ENCODE measurements at places on chromosomes 2 and 18. TPM values are rescaled to one million over a fixed set of nuclear protein-coding genes. Genes with fewer than 3 reads are reported as not detected.
A peak's percentile ranks its signal among the peaks of the same experiment; 100 is the strongest.

- no peak for DNase-seq
Measured at GRCh38 chr2:133193544-133194361, 374.5 kb downstream of the NCKAP5 start.

- DNase-seq, result no peak
Measured at GRCh38 chr2:2270808-2271415, 60.2 kb downstream of the MYT1L start.

DNA sequence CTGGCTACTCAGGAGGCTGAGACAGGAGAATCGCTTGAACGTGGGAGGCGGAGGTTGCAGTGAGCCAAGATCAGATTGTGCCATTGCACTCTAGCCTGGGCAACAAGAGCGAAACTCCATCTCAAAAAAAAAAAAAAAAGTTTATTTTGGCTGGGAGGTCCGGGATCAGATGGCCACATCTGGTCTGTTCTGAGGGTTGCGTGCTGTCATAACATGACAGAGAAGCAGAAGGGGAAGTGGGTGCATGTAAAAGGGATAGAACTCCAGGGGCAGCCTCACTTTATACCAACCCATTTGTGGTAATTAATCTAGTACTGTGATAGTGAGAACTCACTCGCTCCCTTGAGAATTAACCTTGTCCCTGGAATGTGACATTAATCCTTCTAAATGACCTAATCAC lies 101.2 kb downstream of the PTPN4 start:
- DNase-seq, result no peak

GRCh38 chr2:12728221-12728777 lies 11.6 kb downstream of the TRIB2 start:
- no peak for DNase-seq

- DNase-seq, result no peak
Measured at GRCh38 chr2:96547731-96548171, 11.2 kb downstream of the ARID5A start.

- DNase-seq, result no peak
Measured at GRCh38 chr2:226883296-226883795, 47.5 kb downstream of the RHBDD1 start.

DNA sequence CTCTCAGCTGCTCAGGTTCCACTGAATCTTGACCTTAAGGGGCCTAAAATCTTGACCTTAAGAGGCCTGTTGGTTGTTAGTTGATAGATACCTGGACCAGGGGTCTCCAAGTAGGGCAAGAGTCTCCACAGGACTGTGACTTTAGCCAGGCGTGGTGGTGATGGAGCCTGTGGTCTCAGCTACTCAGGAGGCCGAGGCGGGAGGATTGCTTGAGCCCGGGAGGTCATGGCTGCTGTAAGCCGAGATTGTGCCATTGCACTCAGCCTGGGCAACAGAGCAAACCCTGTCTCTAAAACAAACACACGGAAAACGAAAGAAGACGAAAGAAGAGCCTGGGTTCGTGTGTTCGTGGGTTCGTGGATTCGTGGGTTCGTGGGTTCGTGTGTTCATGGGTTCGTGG lies 120.2 kb upstream of the CTDP1 start:
- no peak for DNase-seq

- no peak for DNase-seq
Measured at GRCh38 chr2:65681503-65681902, 249.1 kb upstream of the SPRED2 start.

DNA sequence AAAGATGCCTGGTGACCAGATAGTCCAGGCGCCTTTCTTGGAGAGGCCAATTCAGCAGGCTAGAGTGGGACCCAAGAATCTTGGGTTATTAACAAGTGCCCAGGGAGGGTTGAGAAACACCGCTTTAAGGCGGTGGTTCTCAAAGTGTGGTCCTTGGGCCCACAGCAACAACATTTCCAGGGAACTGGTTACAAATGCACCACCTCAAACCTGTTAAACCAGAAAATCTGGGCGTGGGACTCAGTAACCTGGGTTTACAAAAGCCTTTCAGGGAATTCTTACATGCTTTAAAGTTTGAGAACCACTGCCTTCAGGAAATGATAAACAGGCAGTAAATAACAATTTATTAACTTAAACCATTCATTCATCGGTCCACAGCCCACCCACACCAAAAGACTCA lies 92.5 kb downstream of the SP3 start:
- no peak for DNase-seq

DNA sequence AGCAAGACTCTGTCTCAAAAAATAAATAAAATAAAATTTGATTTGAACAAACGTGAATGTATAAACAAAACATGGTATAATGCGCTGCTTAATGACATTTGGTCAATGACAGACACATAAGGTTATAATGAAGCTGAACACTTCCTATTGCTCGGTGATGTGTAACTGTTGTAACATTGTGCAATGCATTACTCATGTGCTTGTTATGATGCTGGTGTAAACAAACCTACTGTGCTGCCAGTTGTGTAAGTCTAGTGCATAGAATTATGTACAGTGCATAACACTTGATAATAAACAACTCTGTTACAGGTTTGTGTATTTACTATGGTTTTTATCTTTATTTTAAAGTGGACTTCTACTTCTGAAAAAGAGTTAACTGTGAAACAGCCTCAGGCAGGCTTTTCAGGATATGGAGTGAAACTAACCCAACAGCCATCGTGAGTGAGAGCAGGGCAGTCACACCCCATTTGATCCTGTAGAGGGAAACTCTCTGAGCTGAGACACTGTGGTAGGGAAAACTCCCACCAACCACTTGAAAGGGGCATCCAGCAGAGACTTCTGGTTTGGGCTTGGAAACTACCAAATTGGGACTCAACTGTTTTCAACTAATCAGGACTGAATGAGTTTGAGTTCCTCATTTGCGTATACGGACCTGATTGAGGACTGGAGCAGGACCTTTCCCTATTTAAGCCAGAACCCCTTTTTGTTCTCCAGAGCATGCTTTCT lies 8.7 kb upstream of the RPRD1A start:
- DNase-seq, result no peak

DNA sequence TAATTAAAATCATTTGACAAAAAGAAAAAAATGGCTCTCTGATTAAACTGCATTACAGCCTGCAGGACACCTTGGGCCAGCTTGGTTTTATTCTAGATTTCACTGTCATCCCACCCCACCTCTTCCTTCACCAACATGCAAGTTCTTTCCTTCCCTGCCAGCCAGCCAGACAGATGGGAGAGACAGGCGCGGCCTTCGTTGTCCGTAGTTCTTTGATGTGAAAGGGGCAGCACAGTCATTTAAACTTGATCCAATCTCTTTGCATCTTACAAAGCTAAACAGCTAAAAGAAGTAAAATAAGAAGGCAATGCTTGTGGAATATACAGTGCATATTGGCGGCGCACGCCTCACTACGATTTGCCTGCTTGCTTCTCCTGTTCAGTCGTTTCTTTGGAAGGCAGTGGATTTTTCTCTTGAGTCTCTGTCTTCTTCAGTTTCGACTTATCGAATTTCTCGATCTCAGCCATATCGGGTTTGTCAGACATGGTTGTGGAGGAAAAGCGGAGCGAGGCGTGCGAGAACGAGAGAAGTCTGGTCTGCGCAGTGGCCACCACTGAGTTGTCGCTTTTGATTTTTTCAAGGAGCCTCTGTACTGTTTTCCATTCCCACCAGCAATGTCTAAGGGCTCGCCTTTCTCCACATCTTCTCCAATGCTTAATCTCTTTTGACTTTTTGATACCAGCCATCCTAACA lies 22.4 kb downstream of the COLEC11 start:
- no peak for DNase-seq

DNA sequence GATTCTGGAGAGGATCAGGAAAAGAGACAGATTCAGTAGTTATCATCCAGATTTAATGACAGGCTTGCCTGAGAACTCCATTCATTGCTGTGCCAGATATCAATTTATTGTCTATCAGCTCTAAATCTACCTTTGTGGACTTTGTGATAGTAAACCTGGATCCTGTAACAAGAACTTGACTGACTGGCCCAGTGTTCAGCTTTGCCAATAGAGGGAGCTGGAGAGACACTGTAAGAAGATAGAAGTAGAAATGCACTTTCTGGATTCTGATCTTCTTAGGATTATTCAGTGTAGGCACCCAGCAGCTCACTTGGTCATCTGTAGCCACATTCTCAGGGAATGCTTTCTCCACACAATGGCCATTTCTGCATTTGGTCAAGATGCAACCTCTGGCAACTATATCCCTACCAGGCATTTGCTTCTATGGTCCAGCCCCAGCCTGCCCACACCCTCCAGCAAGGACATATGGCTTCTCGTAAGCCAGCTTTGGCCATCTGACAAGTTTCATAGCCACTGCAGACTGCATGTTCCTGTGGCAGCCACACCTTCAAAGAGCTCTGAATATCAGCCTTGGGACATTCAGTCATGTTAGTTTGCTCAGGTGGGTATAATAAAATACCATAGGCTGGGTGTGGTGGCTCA lies 6.1 kb upstream of the SERPINB8 start:
- no peak for DNase-seq

DNA sequence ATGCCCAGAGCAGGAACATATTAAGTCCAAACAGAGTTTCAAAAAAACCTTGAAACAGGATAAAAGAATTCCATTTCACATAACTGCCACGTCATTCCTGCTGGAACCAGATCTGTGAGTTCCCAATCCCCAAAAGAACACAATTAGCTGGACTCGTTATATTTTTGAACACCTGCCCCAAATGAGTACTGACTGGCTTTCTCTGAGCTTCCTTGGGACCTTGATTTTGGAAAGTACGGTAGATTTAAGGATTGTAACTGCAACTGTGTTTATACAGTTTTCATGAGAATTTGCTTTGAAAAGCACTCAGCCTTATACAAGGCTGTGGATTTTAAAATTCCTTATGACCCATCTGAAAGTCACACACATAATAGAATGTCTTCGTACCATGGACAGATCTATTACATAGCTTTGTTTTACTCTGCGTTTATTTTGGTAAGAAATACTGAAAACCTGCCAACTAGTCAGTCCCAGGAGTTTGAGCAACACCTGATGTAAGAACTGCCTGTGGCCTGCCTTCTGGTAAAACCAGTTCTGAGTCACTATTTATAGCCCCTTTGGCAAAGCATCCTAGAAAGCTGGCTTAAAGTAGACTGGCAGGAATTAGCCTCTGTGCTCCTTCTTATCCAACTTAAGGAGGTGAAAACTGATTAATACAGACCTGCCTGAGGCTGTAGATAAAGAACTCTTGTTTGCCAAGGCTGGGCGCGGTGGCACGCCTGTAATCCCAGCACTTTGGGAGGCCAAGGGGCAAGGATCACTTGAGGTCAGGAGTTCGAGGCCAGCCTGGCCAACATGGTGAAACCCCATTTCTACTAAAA lies 48.1 kb downstream of the MERTK start:
- peak; percentile 62 for DNase-seq

DNA sequence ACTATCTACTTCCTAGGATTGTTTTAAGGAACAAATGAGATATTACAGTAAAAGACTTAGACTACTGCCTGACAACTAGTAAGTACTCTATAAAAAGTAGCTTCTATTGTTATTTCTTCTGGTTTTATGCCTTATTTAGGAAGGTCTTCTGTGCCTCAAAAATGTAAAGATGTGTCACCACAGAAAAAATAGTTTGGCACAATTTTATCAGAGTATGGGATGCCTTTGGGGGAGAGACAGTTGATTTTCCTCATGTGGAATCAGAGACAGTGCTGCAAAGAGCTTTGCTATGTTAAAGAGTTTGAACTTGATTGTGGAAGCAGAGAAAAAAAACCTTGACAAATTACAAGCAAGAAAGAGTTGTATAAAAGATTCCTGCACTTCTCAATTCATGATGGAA lies 98.4 kb downstream of the EHBP1 start:
- DNase-seq, result no peak

DNA sequence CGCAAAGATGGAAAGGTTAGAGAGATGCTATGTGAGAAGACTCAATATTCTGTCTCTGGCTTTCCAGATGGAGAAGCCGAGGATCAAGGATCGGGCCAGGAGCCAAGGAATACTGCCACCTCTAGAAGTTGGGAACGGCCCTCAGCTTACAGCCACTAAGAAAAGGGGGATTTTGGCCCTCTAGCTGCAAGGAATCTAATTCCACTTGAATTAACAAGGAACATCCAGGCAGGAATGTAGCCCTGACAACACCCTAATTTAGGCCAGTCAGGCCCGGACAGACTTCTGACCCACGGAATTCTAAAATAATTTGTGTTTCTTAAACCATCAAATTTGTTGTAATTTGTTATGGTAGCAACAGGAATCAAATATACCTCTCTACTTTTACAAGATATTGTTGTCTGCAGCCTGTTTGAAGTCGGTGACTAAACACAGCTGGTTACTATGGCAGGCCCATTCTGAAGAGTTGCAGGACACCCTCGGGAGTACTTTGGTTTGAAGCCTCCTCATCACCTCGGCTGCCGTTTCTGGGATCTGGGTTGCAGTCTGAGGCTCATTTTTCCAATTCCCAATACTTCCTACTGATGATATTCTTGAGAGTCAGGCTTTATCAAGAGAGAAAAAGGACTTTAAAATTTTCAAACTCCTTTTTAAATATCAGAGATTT lies 1131.2 kb downstream of the TSN start:
- DNase-seq, result no peak

DNA sequence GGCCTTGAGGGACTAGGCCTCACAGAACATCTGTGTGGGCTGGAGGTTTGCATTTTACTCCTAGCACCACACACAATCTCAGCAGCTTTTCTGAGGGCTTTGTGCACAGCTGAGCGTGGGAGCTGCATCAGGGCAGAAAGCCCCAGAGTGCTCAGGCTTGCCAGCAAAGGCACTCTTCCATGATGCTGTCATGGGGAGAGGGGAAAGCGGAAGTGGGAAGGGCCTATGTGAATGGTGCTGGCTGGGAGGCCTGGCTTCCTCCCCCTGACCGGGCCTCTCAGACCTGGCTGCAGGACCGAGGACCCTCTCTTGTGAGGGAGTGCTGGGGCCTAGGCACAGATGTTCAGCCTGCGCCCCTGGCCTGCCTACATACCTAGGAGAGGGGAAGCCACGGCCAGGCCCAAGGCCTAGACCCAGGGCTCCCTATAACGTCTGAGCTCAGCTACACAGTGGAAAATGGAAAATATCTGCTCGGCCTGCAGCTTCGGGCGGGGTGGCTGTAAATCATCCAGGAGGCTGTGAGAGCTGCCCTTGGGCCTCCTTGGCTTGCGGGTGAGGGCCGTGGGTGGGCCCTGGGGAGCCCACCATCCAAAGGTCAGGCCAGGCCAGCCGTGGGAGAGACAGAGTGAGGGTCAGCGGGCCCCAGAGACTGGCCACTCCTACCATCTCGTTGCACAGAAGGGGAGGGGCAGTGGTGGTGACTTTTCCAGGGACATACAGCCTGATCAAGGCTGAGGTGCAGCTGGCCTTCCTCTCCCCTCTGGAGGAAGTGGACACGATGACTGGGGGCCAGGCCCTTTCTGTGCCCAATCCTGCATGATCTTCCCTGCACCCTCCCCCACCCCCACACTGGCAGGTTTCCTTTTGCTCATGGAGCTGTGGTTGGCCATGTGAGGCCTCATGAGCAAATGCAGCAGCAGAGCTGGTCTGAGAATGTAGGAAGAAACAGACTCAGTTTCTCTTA lies 22.8 kb downstream of the GLI2 start:
- peak; percentile 87 for DNase-seq

Gene RPIA
- 13.7 TPM for total RNA-seq

Gene HRH4
- total RNA-seq, result 0.26 TPM

Gene ZNF514
- 38.5 TPM for total RNA-seq

Gene CIAO1
- 52.4 TPM for total RNA-seq

Gene GPR45
- not detected for total RNA-seq

Gene NTSR2
- total RNA-seq, result not detected

Gene CD8A
- total RNA-seq, result not detected

Gene SERPINB3
- 0.16 TPM for total RNA-seq

All from urinary bladder (tissue), 4 donors.